AG04449 (cell line): ENCODE measurements at places on chromosomes 2 and 18.

GRCh38 chr2:198144660-198145059 lies 340.3 kb downstream of the PLCL1 start:
- DNase-seq = no peak

DNA sequence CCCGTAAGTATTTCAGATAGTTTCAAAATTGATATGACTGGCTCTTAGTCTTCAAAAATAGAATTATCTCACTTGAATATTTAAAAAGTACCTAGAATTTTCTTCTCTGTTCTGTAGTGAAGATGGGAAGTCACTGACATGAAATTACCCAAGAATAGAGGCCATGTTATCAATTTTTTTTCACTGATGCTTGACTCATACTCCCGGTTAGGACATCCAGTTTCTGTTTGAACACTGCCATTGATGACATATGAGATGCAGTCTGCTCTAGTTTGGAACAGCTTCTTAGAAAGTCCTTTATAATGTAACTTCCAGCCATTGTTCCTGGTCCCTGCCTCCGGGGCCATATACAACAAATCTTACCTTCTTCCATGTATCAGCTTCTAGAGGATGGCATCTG lies 26.0 kb downstream of the MAP3K20 start:
- no peak for DNase-seq

DNA sequence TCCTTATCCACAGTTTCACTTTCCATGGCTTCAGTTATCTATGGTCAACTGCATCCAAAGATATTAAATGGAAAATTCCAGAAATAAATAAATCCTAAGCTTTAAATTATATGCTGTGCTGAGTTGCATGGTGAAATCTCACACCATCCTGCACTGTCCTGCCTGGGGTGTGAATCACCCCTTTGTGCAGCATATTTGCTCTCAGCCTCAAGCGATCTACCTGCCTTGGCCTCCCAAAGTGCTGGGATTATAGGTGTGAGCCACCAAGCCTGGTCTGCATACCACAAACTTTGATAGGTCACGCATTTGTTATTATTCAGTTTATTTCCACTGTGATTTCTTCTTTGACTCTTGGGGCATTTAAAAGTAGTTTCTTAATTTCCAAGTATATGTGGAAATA lies 117.2 kb downstream of the SPIRE1 start:
- DNase-seq = no peak

GRCh38 chr2:210250622-210251021 lies 25.4 kb upstream of the ACADL start:
- DNase-seq = no peak

- peak; percentile 14 for DNase-seq
These were observed 27.5 kb upstream of the MARCHF7 start for GRCh38 chr2:159684796-159685195.

DNA sequence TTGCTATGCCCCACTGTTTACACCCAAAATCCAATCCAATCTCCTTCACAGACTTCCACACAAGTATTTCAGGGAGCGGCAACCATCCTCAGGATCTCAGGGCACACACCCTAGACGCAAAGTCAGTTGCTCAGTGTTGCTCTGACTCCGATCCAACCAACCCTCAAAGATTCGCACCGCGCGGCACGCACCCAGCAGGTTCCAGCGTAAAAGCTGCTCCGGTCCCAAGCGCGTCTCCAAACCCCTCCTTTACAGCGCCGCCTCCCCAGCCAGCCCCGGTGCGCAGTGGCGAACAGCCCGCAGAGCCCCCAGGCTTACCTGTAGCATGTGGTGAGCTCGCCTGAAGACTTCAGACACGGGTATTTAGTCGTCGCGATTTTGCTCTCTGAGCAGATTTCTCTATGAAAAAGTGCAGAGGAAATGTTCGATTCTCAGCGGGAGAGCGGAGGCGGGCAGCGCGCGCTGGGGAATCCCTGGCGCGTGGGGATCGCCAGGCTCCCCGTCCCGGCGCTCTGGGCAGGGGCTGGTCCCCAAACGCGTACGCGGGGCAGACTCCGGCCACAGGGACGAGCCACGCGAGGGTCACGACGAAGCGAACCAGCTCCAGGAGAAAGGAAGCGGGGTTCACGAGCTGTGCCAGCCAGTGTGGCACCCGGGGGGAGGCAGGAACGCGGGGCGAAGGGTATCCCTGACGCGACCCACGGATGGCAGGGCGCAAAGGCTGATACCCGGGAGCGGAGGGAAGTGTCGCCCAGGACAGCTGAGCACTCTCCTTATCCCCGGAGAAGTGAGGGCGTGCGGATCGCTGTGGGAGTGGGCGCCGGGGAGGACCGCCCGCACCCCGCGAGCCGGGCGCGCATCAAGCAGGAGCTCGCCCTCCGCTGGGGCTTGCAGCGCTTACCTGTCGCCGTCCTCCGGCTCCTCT lies 650 bp downstream of the CCBE1 start:
- DNase-seq = no peak

DNA sequence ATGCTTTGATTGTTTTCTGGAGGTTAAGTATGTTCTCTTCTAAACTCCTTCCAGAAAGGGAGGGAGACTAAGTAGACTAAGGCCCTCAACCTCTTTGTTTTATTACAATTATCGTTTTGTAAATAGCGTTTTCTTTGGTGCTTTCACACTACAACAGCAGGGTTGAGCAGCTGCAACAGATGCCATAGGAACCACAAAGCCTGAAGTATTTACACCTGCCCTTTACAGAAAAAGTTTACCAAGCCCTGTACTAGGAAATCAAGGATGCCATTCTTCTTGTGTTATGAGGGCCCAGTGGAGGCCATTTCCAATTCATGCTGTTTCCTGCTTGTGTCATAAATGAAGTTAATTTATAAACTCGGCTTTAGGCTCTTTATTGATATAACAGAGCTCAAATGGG lies 914.8 kb downstream of the DCDC2C start:
- no peak for DNase-seq

DNA sequence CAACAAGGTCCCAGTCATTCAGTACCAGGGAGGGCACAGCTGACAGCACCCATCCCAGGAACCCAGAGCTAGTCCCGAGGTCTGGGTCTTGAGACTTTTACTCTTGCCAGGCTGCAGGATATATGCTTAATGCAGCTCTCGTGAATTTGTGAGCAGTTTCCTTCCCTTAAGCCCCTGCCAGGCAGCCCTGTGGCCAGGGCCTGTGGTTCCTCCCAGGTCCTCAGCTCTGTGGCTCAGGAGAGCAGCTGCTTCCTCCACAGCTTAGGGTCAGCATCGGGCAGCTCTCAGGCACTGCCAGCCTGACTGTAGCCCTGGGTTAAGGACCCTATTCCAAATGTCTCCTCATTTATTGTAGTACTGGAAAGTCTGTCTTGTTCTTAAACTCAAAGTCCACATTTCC lies 1384.8 kb downstream of the RPIA start:
- DNase-seq = no peak

- no peak for DNase-seq
These were observed 22.8 kb upstream of the SCN7A start for GRCh38 chr2:166516712-166517303.

GRCh38 chr2:239103125-239104098 lies 255.5 kb downstream of the TWIST2 start:
- DNase-seq = no peak

GRCh38 chr18:74961596-74961995 lies 247.3 kb downstream of the PTGR3 start:
- DNase-seq = no peak

GRCh38 chr2:202172439-202173211 lies 65.8 kb downstream of the SUMO1 start:
- no peak for DNase-seq

GRCh38 chr2:169480079-169480465 lies 778 bp downstream of the BBS5 start:
- no peak for DNase-seq
